Activated CD4-positive, CD25-positive, alpha-beta regulatory T cell treated with anti-CD3 and anti-CD28 coated beads, Interleukin-2, amount 50 U/mL, for 24 hours (primary cell): ENCODE measurements at places on chromosomes 7 and 10.

- no peak for ATAC-seq
Observed at GRCh38 chr7:23276376-23276775, 22.8 kb upstream of the MALSU1 start.

- no peak for ATAC-seq
Observed at GRCh38 chr10:94608559-94608958, 63.0 kb downstream of the HELLS start.

DNA sequence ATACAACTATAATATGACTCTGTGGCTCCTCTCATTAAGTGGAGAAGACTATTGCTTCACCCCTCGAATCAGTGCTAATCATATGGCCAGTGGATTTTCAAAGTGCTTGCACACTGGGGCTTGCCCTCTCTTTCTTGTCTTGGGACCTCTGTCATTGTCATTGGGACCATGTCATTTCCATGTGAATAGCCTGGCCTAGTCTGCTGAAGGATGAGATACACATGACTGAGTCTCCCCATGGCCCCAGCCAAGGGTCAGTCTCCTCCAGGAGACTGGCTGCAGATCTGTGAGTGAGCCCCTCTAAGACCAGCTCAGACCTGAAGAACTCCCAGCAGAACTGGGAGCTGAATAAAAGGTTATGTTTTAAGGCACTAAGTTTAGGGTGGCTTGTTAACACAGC, 39.5 kb downstream of the PKD1L1 start:
- no peak for ATAC-seq

GRCh38 chr7:135886345-135887132, 90.6 kb downstream of the MTPN start:
- no peak for ATAC-seq

GRCh38 chr10:99880080-99880835, 97.8 kb downstream of the ABCC2 start:
- ATAC-seq = no peak

DNA sequence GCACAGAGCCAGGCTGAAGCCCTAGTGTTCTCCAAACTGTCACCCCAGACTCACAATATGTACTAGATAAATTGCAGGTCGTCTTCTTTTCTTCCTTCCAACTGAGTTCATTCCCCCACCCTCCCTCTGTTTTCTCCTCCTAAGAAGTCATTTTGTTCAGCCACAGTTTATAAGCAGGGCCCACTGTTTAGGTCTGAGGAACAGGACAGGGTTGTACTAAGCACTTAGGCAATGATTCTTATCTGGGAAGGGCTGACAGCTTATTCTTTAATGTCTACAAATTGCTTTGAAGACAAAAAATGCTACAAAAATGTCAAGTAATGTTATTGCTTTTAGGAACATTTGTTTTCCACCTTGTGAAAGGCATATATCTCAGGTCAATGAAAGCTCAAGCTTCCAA, 59.1 kb downstream of the CDC123 start:
- no peak for ATAC-seq

- ATAC-seq = no peak
Observed at GRCh38 chr7:149877890-149878522, 4.2 kb downstream of the ATP6V0E2 start.
